ENCODE measurements at places on chromosomes 2 and 18.

GRCh38 chr2:105478670-105479069 lies 79.8 kb upstream of the FHL2 start:
- DNase-seq: no peak

- no peak for DNase-seq
Measured at GRCh38 chr2:85018049-85018447, 47.1 kb downstream of the KCMF1 start.

- DNase-seq: no peak
Measured at GRCh38 chr2:17590342-17590911, 49.9 kb downstream of the VSNL1 start.

- no peak for DNase-seq
Measured at GRCh38 chr2:12271589-12271984, 445.1 kb upstream of the TRIB2 start.

DNA sequence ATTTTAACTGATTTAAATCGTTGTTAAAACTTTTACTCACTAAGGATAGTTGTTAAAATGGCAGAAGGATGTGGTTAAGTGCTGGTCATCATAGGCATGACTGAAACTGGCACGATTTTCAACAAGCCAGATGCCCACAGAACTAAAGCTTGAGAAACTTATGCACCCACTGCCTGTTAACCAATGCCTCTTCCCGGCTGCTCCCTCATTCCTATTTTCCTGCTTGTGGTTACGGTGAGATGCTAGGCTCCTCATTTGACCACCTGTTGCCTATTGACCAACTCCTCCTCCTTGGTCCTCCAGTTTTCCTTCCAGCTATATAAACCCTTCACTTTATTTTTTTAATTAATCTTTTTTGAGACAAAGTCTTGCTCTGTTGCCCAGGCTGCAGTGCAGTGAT lies 238.7 kb downstream of the TFCP2L1 start:
- DNase-seq: no peak

DNA sequence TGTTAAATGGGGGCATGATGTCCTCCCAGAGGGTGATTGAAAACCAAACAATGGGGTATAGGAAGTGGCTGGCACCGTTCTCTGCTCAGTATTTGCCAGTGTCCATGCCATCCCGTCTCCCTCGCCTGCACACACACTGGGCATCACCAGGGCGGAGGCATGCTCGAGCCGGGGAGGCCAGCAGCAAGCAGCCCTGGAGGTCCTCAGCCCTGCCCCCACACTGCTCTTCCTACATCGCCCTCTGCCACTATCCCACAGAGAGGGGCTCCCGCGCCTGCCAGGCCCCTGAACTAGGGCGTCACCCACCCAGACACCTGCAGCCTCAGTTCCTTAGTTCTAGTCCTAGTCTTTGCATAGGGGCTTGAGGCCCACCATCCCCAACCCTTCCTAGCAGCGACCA lies 50.9 kb downstream of the BIN1 start:
- DNase-seq: no peak

GRCh38 chr2:2919574-2920365 lies 457.8 kb downstream of the EIPR1 start:
- DNase-seq: no peak

DNA sequence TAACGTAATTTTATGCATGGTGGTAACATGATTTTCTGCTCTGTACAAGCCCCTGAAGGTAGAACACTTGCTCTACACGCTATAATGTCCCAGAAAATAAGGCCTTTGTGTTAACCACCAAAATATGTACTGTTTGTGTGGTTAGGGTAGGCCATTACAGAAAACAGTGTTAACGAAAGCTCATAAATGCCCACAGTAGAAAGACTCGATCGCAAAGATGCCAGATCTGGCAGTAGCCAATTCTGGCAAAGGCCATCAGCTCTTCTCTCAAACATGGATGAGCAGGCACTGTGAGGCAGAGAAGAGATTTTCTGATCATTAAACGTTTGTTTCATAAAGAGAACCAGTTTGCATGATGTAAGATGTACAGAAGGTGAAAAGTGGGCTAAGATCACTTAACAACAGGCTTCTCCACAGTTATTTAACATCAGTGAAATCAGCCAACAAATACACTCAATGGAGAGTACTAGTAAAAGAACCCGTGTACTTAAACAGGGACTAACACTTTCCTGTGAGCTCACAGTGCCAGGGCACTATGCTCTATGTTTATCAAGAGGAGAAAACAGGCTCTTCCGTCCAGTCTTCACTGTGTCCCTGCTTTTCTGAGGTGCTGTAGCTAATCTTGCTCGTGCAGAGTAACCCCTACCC lies 80.3 kb downstream of the SPRED2 start:
- DNase-seq: no peak

DNA sequence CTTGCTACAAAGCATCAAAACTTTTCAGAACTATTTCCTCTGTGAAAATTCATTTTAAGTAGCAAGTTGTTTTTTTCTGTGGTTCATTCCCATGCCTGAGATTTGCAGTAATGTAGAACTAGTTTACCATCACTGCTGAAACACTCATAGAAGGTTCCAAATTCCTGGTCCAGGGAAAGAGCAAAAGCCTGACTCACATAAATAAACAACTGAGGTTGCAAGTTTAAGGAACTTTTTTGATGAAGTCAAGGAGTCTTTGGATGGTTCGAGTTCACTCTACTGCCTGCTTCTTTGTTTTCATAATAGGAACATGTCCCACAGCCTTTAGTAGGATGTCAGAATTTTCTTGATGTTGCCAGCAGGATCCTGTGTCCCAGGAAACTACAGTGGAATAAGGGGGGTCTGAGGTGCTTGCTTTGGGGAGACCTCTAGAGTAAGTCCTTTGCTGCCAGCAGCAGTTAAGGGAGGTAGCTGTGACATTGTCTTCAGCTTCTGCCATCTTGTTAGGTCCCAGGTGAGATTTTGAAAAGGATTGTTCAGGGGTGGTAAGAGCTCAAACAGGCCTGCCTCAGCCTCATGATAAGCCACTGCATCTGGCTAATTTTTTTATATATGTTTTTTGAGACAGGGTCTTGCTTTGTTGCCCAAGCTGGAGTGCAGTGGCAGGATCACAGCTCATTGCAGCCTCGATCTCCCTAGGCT lies 43.9 kb downstream of the ACSL3 start:
- no peak for DNase-seq
